ENCODE measurements at places on chromosomes 1 and 21.

DNA sequence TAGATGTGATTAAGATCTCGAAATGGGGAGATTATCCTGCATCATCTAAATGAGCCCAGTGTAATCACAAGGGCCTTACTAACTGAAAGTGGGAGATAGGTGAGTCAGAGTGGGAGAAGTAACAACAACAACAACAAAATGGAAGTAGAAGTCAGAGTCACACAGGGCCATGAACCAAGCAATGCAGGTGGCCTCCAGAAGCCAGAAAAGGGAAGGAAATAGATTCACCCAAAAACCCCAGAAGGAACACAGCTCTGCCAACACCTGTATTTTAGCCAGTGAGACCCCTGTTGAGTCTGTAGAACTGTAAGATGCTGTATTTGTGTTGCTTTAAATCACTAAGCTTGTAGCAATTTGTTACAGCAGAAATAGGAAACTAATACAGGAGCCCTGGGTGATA is 4.1 kb downstream of the TAGLN2 start:
- DNase-seq, result no peak

DNA sequence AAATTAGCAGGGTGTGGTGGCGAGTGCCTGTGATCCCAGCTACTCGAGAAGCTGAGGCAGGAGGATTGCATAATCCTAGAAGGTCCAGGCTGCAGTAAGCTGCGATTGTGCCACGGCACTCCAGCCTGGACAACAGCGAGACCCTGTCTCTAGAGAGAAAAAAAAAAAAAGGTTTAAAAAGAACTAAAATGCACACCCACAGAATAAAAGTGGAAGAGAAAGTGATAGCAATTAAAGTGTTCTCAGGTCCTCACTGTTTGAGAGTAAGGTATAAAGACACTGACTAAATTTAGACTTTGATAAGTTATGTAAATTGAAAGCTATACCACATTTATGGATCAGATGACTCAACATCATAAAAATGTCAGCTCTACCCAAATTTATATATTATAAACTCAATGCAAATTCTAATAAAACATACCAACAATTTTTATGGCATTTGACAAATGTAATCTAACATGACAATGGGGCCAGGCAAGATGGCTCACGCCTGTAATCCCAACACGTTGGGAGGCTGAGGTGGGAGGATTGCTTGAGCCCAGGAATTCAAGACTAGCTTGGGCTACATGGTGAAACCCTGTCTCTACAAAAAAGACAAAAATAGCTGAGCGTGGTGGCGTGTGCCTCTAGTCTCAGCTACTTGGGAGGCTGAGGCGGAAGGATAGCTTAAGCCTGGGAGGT is 11.8 kb downstream of the ZBTB17 start:
- DNase-seq, result no peak

DNA sequence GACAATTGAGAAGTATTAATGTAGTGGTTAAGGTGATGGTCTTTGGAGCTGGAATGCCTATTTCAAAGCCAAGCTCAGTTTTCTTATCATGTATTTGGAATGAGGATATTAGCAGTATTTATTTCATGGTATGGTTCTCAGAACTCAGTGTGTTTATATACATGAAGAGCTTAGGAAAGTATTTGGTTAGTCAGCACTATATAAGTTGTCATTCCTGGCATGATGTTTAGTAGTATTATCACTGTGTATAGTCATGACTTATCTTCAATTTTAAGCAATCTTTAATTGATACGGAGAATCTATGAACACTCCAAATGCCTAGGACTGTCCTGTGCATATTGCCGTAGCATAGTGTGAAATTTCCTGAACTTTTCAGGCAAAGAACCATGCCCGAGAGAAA is 501.9 kb upstream of the USP24 start:
- no peak for DNase-seq

DNA sequence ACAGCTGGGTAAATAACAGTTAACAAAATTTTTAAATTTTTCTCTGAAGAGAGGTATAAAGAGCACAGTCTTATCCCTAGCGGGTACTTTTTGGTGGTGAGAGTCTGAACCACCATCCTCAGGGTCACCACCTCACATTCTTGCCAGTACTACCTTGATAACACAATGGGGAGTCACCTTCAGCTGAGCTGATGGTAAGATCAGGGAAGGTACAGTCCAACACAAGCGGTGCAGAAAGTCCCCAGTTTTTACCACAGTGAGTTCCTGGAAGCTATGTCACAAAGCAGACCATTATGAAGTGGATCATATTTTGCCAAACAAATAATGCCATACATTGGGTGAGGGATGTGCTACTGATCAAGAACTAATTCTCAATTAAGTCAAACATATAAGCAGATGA is 176.9 kb downstream of the FASLG start:
- no peak for DNase-seq

DNA sequence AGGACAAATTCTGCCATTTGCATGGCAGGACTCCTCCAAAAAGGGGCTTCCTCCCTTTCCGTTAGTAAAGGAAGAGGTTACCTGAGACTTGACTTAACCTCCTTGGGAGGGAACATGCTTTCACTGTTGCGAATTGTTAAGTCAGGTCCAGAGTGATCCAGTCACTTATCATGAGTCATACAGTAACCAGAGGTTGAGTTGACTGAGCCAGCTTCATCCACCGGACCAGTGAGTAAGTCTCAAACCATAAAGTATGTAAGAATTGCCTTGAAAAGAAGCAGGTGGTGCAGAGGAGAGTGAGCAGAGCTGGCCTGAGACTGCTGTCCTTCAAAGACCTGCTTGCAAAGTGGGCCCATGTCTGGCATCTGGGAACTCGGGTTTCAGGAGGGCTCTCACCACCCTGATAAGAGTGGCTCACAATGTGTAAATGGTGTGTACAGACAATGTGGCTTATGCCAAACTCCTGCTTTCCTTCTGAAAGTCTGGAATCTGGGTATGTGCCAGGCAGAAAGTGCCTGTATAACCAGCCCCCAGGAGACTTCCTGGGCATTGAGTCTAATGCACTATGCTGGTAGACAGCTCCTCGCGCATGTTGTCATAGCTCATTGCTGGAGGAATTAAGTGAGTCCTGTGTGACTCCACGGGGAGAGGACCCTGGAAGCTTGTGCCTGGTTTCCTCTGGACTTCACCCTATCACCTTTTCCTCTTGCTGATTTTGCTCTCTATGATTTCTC is 84.3 kb upstream of the KLHDC7A start:
- peak; percentile 83 for DNase-seq

DNA sequence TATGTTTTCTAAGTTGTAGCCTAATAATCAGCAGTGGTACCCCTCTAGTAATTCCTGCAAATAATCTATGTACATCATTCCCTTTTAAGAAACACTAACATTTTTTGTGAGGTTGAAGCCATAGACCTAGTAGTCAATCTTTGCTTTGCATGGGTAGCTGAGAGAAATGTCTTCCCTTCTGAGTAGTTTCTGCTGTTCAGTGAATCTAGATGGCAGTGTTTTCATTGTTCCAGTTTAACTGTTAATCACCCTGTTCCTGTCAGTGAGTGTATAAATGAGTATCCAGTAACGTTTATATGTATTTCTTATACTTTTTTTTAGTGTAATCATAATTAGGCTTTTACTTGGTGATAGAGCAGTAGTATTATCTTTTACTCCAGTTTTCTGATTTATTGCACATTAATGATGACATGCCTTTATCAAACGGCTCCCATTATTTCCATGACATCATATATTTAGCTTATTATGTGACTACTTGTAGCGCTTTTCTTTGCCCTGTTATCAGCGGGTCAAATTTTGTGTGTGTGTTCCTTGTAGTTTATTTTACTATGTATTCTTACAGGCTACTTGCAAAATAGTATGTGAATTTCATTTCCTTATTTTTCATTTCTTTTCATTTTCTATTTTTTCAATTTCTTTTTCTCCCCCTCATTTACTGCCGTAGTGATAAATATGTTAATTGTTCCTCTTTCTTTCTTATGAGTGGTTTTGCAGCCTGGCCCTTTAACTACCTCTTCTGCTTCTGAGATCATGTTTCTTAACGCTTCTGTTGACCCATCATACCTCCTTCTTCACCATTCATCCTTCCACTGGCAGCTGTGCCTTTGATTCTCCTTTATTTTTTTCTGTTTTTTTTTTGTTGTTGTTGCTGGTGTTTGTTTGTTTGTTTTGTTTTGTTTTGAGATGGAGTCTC is 18.8 kb downstream of the CEP350 start:
- DNase-seq, result no peak

GRCh38 chr1:227351443-227351842 is 33.2 kb upstream of the CDC42BPA start:
- DNase-seq, result no peak

DNA sequence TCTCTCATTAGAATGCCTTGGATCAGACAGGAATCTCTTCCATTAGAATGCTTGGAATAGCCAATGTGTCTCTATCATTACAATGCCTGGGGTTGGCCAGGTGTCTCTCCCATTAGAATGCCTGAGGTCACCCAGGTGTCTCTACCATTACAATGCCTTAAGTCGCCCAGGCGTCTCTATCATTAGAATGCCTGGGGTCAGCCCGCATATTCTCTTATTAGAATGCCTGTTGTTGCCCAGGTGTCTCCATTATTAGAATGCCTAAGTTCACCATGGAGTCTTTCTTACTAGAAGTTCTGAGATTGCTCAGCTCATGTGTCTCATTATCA is 60.2 kb downstream of the RNF187 start:
- no peak for DNase-seq

GRCh38 chr1:19418503-19418971 is 66.8 kb downstream of the CAPZB start:
- no peak for DNase-seq

- no peak for DNase-seq
Observed at GRCh38 chr1:16458831-16459230, 18.3 kb downstream of the NECAP2 start.

DNA sequence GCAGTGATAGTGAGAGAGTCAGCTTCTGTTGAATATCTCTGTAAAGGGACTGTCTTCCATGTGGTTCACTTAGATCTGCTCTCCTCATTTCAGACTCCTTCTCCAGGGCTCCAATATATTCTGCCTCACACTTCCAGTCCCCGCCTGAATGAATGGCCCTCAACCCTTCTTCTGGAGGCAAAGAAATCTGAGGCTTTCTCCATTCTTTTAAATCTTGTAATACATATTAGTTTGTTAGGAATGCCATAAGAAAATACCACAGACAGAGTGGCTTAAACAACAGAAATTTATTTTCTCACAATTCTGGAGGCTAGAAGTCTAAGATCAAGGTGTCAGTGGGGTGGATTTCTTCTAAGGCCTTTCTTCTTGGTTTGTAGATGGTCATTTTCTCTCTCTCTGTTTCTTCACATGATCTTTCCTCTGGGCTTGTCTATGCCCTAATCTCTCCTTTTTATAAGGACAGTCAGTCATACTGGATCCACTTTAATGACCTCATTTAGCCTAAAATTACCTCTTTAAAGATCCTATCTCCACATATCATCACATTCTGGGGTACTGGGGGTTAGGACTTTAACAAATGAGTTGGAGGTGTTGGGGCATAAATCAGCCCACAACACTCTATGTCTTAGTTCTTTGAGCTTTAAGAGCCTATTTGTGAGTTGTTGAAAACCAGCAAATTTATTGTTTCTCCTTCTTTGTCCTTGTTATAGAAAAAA is 128.5 kb upstream of the KCNK2 start:
- no peak for DNase-seq

- no peak for DNase-seq
Observed at GRCh38 chr1:171160211-171160610, 24.9 kb upstream of the FMO2 start.

DNA sequence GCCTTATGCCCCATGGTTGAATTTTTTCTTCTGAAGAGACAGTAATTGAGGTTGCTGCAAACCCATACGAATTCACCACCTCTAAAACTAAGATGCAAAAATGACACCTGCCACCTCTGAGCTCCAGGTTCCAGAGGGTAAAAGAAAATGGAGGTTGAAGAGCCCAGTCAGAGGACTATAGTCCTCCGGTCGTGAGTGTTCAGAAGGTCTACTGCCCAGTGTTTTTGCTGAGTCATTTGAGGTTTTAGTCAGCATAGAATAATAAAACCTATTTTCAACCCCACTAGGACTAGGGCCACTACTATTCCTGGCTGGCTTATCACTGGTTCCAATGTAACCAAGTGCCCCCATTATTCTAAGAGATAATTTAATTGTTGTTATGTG is 12.9 kb upstream of the SLAMF7 start:
- DNase-seq, result no peak

All from DMS79 (cell line).